ENCODE measurements at places on chromosomes 7 and 10. TPM values are rescaled to one million over a fixed set of nuclear protein-coding genes. Genes with fewer than 3 reads are reported as not detected.

GRCh38 chr7:65233409-65234034 lies 140.1 kb upstream of the ZNF92 start:
- DNase-seq, result no peak

DNA sequence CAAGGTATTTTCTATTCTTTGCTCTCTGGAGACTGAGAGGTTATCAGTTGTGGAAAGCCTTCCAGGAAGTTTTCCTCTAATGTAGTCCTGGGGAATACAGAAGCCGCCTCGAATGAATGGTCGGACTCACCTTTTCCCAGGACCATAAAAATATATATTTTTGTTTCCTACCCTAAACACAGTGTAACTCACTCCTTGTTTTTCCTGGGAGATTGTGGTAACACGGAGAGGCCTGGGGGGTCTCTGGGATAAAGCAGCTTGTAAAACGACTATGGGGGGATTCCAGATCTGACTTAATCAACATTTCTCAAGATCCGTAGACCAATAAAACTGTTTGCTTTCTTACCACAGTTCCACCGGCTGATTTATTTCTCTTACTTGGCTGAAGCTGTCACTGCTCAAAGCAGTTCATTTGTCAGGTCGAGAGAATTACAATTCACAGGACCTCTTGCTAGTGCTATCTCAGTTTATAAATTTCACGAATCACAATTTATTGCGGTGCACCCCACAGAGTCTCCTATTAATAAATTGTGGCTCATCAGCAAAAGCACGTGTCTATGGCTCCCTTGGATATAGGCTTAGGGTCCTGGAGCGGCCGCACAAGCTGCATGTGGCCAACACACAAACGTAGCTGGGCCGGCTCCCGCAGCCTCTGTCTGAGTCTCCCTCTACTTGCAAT lies 176.3 kb upstream of the BMPER start:
- DNase-seq, result no peak

DNA sequence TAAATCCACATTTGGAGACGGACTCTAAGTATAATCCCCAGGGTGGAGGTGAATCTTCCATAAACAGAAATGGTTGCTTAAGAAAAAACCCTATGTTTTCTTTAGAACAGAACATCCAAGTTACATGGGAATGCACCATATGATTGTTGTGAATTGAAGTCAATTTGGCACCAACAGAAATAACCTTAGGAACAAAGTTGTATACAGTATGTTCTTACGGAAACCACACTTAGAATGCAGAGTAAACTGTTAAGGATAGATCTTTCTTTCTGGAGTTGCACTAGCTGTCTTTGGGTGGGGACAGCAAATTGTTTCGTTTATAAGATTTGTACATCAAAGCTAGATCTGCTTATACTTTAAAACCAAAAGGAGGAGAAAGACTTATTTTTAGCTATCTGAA lies 316.4 kb downstream of the PTEN start:
- DNase-seq, result no peak

DNA sequence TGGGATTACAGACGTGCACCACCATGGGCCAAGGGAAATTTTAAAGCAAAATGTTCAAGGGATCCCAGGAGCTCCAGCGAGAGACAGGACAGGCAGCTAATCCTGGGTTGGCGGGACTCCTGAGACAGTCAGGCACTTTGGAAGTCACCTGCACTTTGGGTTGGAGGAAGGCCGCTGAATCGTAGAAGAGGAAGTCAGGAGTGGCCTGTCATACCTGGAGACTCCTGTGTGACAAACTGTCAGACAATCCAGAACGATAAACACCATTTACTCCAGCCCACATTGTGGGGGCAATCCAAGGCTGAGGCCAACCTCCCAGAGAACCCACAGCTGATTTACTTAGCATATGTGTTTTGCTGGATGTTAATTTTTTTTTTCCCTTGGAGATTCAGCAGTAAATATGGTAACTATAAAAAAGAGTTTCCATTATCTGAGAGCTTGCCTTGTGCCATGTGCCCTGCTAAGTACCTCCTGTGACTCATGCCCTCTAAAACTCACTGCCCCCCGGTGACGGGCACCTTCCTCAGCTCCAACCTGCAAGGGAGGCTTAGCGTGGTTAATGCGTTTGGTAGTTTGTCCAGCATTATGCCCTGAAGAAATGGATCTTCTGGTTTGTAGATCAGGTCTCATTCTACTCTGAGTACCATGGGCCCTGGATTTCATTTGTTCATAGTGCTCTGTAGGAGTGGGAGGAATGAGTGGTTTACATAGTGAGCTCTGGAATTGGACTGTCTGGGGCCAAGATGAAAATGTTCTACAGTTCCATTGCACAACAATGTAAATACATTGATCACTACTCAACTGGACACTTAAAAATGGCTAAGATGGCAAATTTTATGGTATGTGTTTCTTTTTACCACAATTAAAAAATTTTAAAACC lies 50.9 kb downstream of the ICA1 start:
- no peak for DNase-seq

GRCh38 chr7:51198654-51199053 lies 118.0 kb downstream of the COBL start:
- no peak for DNase-seq

GRCh38 chr10:124686707-124687376 lies 57.3 kb downstream of the FAM53B start:
- DNase-seq, result no peak

DNA sequence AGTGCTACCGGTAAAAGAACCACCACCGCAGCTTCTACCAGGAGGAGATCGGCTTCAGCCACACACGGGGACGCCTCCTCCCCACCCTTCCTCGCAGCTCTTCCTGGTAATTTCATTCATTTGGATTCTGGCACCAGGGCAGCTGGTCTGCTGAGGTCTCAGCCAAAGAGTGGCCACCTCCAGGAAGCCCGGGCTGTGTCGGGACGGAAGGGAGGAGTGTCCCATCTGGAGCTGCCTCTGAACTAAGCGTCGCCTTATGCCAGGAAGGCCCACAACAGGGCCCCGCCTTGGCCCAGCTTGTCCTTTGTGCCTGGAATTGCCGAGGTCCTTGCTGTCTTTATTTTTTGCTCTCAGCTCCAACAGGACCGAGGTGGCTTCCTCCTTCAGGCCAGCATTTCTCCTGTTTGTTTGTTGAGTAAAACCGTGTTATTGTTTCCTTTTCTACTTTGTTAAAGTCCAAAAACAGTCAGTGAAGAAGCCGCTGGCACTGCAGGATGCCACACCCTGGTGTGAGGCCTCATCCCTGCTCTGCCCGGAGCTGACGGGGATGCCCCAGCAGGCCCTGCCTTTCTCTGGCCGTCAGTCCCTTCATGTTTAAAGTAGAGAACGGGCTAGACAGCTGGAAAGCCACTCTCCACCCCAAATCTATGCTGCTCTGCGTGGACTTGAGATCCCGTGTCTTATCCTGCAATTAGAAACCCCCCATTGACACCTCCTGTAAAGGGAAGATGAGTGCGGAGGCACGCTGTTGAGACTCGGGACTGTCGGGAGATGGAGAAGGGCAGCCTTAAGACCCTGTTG lies 24.5 kb upstream of the TTYH3 start:
- no peak for DNase-seq

- no peak for DNase-seq
These were observed 492.0 kb upstream of the CNTNAP2 start for GRCh38 chr7:145624618-145625017.

- no peak for DNase-seq
These were observed 473.3 kb downstream of the LRMDA start for GRCh38 chr10:75904499-75905283.

GRCh38 chr10:117936566-117936965 lies 110.2 kb downstream of the RAB11FIP2 start:
- no peak for DNase-seq

DNA sequence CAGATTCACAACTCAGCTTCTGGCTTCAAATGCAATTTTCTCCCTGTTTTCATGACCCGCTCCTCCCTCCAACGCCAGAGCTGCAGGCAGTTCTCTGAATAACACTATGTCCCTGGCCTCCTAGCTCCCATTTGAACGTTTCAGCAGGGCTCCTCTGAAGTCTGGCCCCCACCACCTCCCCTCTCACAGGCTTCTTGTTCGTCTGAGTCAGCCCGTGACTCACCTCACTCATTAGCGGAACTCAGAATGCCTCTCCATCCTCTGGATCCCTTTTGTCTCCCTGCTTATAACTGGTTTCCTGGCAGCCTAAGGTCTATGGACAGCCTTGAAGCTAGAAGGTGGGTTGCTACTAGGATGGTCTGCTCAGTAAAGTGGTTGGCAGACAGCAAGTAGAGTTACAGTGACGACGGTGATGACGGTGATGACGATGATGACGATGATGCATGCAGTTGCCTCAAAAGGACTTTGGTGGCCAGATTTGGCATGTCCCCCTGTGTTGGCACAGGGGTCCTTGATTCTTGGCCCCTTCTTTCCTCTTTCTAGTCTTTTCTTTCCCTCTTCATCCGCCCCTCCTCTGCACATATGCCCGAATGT lies 83.3 kb upstream of the MKLN1 start:
- no peak for DNase-seq

- no peak for DNase-seq
These were observed 8.8 kb downstream of the PARP12 start for GRCh38 chr7:140053812-140054539.

GRCh38 chr10:131574707-131575430 lies 263.3 kb upstream of the TCERG1L start:
- DNase-seq, result no peak

DNA sequence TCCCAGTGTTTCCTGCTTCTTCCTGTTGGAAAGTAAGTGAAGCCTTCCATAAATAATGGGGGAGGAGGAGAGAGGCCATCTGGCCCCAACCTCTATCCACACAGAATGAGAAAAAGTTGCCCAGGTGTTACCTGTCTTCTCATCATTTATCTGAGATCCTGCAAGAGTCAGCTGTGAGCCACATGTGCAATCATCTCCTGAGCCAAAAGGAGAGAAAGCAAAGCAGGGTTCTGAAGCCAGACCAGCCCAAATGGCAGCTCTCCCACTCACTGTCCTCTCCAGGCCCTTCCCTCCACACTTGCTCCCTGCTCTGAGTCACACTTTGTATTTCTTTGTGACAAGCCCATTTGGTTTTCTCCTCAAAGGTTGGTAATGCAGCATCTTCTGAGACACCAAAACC lies 65.9 kb downstream of the FAM204A start:
- DNase-seq, result no peak

DNA sequence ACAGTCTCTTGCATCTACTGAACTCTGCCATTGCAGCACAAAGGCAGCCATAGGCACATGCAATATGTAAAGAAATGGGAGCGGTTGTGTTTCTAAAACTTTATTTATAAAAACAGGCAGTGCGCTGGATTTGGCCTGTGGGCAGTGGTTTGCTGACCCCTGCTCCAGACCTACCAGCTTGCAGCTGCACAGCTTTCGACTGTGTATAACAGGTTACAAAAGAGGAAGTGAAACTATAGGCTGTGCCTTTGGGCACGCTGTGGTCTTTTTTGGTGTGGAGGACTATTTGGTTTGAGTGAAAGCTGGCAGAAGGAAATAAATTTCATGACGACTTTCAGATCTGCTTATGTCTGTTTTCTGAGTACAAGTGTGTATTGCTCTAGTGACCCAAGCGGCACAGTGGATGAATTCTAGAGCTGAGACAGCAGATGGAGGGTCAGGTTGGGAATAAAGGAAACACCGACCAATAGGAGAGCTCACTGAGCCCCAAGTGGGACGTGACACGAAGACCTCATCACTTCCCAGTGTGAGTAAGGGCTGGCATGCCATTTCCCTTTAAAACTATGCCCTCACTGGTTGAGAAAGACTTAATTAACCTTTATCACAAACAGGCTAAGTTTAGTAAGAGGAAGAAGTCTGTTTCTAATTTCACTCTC lies 152.7 kb downstream of the ANK3 start:
- DNase-seq, result no peak

Gene GRID2IP
- total RNA-seq, result 3.0 TPM

Gene CELF2
- 24.6 TPM for total RNA-seq

Gene MAP3K8
- total RNA-seq, result 9.8 TPM

Gene FOXI2
- total RNA-seq, result 1.4 TPM

Gene UPK3B
- 3.6 TPM for total RNA-seq

Gene CFTR
- 0.89 TPM for total RNA-seq

Gene ITGA8
- total RNA-seq, result not detected

Gene EBLN1
- not detected for total RNA-seq

Gene IDI2
- not detected for total RNA-seq

Gene MSMB
- not detected for total RNA-seq

Measured in WTC11 (cell line).